ENCODE measurements at places on chromosomes 11 and 22.

GRCh38 chr11:67680696-67681470 is 6.5 kb upstream of the ALDH3B2 start:
- no peak for DNase-seq

DNA sequence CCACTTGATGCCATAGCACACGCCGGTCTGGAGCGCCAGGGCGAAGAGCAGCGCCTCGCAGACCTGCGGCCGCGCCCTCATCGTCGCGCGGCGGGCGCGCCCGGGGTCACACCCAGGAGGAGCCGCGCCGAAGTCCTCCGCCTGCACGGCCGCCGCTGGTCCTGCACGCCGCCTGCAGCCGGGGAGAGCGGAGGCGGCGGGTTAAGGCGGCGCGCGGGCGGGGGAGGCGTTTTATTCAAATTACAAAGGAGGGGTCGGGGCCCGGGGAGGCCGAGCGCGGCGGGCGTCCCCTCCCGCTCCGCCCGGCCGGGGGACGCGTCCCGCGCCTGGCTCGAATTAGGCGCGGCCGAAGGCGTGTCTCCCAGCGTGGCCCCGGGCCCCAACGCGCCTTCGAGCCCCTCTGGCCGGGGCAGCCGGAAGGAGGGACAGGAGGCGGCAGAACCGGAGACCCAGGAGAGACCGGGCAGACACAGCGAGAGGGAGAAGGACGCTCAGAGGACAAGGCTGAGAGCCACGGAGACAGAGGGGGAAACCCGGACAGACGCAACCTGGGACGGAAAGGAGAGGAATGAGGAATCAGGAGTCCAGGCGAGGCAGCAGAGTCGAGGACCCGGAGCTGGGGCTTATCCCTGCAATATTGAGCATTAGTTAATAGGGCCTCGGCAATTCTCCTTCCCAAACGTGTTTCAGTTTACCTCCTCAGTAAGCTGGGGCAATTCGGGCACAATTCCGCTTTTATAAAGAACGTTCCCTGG is at the start of gene WNT11:
TSS of gene WNT11 (minus strand) at position 176 of the 755 bp plus-strand sequence. CDS start at position 81, 95 bp downstream.
- DNase-seq = peak; percentile 56

DNA sequence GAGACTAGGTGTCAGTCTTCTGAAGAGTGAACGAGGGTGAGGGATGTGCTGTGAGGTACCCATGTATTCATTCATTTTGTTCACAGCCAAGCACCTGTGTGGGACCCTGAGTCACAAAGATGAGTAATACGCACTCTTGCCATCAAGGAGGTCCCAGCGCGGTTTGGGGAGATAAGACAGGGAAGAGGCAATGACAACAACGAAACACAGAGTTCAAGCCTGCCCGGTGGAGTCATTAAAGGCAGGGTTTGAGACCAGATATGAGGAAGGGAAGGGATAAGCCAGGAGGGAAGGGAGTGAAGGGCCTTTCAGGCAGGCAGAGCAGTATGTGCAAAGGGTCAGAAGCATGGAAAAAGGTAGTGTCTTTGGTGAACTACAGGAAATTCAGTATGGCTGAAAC is 4.6 kb downstream of the DCHS1 start:
- peak; percentile 50 for DNase-seq

DNA sequence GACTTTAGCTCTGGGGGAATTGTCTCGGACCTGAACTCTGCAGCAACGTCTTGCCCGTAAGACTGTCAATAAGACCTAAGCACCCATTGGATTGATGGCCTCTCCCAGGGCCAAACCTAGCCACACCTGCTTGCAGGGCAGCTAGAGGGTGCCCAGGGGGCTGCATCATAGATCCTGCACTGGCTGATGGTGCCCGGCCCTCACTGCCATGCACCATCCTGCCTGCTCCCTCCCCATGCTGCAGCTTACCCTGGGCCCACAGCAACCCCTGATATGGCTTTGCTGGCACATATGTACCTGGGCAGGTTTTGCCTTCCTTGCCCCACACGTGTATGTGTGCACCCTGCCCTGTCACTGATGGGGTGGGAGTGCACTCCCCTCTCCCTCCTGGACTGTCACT is 8.9 kb upstream of the BBOX1 start:
- DNase-seq = no peak

DNA sequence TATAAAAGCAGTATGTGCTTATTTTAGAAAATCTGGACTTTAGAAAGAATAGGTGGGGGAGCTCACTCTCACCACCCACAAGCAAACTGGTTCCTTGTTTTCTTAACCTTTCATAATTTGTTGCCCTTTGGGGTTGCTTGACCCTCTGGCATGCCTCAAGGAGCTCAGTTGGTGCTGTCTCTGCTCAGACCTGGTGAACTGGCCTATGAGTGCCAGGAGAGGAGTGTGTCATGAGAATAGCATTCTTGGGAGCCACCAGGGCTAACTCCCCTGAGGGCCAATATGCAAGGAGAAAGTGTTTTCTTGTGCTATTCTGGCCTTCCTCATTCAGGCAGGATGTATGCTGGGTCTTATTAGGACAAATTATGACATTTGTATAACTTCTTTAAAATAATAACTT is 21.0 kb upstream of the AMOTL1 start:
- DNase-seq = no peak

DNA sequence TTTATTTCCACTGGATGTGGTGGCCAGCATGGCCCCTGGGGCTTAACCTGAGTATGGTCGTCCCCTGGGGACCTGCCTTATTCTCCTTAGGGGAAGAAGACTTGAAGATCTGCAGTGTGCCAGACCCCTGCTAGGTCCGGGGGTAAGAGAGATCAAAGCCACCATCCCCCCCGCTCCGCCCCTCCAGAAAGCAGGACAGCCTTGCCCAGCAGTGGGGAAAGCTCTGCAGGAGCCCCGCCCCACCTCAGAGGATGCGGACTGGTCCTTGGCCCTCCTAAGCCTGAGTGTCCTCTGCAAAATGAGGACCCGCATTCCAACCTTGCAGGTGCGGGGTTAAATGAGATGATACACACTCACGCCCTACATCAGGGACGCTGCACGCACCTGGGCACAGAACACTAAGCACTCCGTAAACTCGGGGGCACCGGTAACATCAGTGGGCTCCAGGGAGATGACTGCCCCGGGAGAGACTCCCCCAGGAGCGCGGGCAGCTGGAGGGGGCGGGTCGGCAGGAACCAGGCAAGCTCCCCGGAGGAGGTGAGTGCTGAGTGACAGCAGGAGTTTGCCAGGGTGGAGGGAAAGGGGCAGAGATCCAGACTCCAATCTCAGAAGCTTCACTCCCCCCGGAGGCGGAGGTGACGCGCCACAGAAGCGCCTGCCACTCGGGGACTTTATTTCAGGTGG is 564 bp upstream of the ANO1 start:
- no peak for DNase-seq

Data from activated T-cell treated with anti-CD3 and anti-CD28 coated beads, Interleukin-2, amount 50 U/mL, for 24 hours (primary cell).